ENCODE measurements at places on chromosomes 7 and 10.

DNA sequence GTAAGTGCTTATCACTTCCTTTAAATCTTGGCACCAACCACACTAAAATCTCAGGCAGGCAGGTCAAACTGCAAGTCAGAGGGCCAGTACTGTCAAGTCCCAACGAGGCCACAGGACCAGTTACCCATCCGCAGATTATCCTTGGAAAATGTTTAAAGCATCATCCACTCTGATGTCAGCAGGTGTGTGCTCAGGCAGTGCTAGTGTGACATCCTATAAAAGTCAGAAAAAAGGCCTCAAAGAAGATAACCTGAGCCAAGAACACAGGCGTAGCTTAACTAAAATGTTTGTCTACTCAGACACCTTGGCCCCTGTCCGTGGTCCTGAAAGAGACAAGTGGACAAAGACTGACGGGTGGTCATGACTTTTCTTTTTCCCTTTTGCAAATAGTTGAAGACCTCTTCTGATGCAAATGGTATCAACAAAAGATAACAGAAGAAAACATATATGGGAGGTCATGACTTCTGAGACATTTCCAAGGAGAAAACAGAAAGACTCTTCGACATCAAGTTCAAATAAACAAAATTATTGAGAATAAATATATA is 309.3 kb downstream of the KCNMA1 start:
- DNase-seq = no peak

GRCh38 chr7:81173766-81174281 is 255.0 kb upstream of the SEMA3C start:
- DNase-seq = peak; percentile 79

DNA sequence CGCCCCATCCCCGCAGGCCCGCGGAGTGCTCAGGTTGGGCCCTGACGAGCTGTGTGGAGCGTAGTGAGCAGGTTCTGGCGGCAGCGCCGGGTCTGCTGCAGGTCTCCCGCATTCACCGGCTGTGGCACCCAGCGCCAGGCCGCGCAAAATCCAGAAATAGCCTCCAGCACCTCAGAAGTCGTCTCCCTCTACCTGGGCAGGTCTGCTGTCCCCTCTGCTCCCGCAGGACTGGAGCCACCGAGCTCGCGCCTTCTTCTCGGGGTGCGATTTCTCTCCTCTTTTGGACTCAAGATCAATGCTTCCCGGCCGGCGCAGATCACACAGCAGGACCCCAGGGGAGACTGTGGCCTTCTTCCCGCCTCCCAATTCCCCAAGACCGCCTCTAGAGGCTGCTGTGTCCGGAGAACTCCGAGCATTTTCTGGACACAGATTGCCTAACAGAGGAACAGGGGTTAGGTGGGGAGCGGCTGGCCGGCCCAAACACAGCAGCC is 8.4 kb downstream of the TLX1 start:
- no peak for DNase-seq

DNA sequence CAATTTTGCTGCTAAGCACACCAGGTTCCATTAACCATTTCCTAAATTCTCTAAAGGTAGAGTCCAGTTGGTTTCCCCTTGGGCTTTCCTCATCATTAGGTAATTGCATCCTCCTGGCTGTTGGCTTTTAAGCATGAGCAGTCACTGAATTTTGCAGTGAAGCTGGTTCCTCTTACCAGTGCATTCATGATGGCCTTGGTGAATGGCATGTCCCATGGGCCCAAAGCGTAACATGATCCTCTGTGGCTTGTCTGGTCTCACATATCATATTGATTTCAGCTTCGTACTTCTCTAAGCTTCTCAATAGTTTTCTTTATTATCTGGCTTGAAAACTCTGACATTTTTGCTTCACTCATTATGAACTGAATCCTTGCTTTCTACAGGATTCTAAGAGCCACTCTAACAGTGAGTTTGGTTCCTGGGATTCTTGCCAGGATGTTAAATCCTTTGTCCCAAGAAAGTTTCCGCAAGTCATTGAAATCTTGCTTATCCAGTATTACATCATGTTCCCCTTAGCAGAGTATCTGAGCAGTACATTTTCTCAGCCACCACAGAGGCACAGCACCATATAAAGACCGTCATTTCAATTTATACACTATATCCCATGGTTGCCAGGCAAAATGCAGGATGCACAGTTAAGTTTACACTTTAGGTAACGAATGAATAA is 134.2 kb downstream of the PTN start:
- no peak for DNase-seq
